DMS79 (cell line): ENCODE measurements at places on chromosomes 5 and 9.

DNA sequence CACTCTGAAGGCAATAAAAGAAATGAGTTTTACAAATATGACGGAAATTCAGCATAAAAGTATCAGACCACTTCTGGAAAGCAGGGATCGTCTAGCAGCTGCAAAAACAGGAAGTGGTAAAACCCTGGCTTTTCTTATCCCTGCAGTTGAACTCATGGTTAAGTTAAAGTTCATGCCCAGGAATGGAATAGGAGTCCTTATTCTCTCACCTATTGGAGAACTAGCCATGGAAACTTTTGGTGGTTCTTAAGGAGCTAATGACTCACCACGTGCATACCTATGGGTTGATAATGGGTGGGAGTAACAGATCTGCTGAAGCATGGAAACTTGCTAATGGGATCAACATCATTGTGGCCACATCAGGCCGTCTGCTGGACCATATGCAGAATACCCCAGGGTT, 93.5 kb upstream of the RGMB start:
- DNase-seq = no peak

DNA sequence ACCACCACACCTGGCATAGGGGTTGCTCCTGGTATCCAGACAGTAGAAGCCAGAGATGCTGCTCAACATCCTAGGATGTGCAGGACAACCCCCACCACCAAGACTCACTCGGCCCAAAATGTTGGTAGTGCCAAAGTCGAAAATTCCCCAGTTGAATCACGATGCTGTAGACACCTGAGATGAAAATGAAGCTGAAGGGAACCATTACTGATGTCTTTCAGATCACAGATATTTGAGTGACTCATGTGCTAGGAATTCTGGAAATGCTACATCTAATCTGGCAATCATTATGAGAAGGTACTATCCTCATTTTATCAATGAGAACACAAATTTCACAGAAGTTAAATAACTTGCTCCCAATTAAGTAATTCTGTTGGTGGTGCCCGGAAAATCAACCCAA, 21.0 kb upstream of the UBE2QL1 start:
- DNase-seq = no peak

GRCh38 chr5:31763424-31763823, 124.5 kb downstream of the PDZD2 start:
- no peak for DNase-seq

- DNase-seq = no peak
These were observed 164.5 kb downstream of the DRD1 start for GRCh38 chr5:175279506-175279905.

- no peak for DNase-seq
These were observed 29.3 kb downstream of the CARTPT start for GRCh38 chr5:71748360-71748759.

- DNase-seq = no peak
These were observed 26.5 kb upstream of the CLPTM1L start for GRCh38 chr5:1371218-1371971.

GRCh38 chr5:142684508-142685041, 1.3 kb downstream of the FGF1 start:
- no peak for DNase-seq

DNA sequence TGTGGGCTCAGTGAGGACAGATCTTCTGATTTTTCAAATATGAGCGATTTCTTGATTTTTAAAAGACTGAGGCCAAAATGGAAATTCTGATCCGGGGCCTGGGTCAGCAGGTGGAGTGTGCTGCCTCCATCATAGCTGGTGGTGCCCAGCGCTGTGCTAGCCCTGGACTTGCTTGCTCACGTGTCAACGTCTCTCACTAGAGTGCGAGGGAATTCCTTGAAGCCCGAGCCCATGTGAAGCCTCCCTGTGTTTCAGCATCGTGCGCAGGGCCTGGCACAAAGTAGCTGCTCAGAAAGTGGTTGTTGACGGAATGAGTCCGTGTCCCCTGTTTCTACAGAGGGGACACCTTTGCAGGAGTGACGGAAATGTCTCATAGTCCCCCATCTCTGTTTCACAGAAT, 50.5 kb downstream of the RGS3 start:
- DNase-seq = no peak

GRCh38 chr9:96478829-96479371, 28.9 kb downstream of the HABP4 start:
- no peak for DNase-seq

DNA sequence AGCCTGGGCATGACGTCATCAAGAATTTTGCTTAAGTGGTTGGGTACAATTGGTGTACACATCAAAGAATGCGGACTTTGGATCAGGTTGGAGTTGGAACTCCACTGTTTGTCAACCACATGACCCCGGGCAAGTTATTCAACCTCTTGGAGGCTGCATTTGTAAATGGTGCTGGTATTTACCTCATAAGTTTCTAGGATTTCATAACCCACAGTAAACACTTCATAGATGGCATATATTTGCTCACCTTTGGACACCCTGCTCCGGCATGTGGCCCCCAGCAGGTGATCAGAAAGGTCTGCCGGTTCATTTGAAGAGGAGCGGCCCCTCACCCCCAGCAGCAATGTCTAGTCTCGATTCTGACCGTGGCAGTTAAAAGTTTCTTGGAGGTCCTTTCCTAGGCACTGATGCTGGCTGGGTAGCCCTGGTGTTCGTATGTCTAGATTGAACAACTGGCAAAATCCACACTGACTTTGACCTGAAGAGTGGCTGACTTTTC, 60.6 kb downstream of the IL6ST start:
- DNase-seq = no peak
